ENCODE measurements at places on chromosomes 4 and X.
A peak's percentile ranks its signal among the peaks of the same experiment; 100 is the strongest.

DNA sequence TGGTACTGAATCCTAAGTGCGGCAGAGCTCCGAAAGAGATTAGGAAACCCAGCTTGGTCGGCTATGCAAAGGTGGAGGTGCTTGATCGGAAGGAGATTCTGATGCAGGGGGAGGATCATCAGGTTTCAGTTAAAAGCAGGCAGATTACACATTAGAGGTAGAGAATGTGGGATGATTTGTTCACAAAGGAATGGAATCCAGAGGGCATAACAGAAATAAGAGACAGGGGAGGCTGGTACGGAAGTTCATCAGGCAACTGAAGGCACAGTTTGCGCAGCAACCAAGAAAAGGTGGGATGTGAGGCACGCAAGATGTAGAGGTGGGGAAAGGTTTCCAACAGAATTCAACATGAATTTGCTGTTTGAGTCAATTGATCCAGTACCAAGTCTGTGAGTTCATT is 424 bp upstream of the ZNF330 start:
- peaks cover 7% of the 10 kb centered on the region for H3K36me3 ChIP-seq
- DNase-seq = no peak
- peak overlapping the region; percentile 93 for H3K4me3 ChIP-seq
- H3K4me1 ChIP-seq = peaks cover 3% of the 10 kb centered on the region

- H3K36me3 ChIP-seq = no peaks in the 10 kb centered on the region
- no peak overlapping the region for H3K27ac ChIP-seq
- H3K4me1 ChIP-seq = no peaks in the 10 kb centered on the region
- H3K27me3 ChIP-seq = peaks cover 25% of the 10 kb centered on the region
- DNase-seq = peak; percentile 27
Observed at GRCh38 chrX:131854581-131854980, 168.5 kb upstream of the STK26 start.

- no peaks in the 10 kb centered on the region for H3K36me3 ChIP-seq
- no peak overlapping the region for H3K27ac ChIP-seq
- no peak for DNase-seq
- H3K4me3 ChIP-seq = no peak overlapping the region
- no peaks in the 10 kb centered on the region for H3K27me3 ChIP-seq
Observed at GRCh38 chrX:151009582-151009981, 26.4 kb downstream of the HMGB3 start.

GRCh38 chr4:90951037-90951436 is 823.8 kb downstream of the CCSER1 start:
- DNase-seq = no peak
- no peak overlapping the region for H3K27ac ChIP-seq
- no peak overlapping the region for H3K4me3 ChIP-seq
- no peaks in the 10 kb centered on the region for H3K4me1 ChIP-seq
- H3K27me3 ChIP-seq = no peaks in the 10 kb centered on the region

DNA sequence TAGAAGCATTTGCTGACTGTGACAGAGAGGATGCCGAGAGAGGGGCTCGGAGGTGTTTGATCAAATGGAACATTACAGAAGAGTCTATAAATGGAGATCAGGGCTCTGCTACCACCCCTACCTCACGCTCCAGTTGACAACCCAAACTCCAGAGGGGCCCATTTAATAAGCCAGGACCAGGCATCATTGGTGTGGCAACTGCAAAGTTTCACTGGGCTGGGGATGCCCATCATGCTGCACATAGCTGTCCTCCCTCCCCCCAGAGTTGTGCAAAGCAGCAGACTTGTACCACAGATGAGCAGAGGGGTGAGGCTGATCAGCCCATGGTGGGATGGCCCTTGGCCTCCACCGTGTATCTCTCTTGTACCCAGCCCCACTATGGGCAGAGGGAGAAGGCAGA is 38.2 kb upstream of the XPNPEP2 start:
- H3K4me3 ChIP-seq = no peak overlapping the region
- DNase-seq = no peak
- H3K4me1 ChIP-seq = no peaks in the 10 kb centered on the region
- H3K36me3 ChIP-seq = no peaks in the 10 kb centered on the region
- no peak overlapping the region for H3K27ac ChIP-seq

DNA sequence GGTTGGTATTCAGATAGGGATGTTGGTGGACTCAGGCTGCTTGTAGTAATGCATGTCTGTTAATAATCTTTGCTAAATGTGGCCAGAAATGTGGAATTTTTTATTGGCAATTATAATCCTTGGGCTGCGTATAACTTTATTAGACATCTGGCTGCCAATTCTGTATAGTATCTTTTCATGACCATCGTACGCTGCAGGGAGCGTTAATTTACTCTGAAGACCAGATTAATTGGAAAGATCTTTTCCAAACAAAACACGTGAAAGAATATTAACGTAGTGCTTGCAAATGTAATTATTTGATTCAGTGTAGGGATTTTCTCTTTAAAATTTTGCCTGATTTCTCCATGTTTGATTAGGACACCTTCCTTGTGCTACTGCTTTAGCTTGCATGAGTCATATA is 38.8 kb upstream of the FTHL17 start:
- DNase-seq = no peak
- H3K27me3 ChIP-seq = peaks cover 4% of the 10 kb centered on the region
- H3K36me3 ChIP-seq = no peaks in the 10 kb centered on the region
- no peak overlapping the region for H3K4me3 ChIP-seq
- H3K4me1 ChIP-seq = no peaks in the 10 kb centered on the region

GRCh38 chrX:71998836-71999509 is 88.3 kb downstream of the NHSL2 start:
- DNase-seq = peak; percentile 59
- peaks cover 12% of the 10 kb centered on the region for H3K4me1 ChIP-seq
- no peaks in the 10 kb centered on the region for H3K27me3 ChIP-seq
- no peak overlapping the region for H3K27ac ChIP-seq

- no peak overlapping the region for H3K27ac ChIP-seq
- DNase-seq = peak; percentile 15
- H3K27me3 ChIP-seq = no peaks in the 10 kb centered on the region
- no peaks in the 10 kb centered on the region for H3K36me3 ChIP-seq
- no peak overlapping the region for H3K4me3 ChIP-seq
Observed at GRCh38 chrX:5640071-5640470, 588.6 kb downstream of the NLGN4X start.

DNA sequence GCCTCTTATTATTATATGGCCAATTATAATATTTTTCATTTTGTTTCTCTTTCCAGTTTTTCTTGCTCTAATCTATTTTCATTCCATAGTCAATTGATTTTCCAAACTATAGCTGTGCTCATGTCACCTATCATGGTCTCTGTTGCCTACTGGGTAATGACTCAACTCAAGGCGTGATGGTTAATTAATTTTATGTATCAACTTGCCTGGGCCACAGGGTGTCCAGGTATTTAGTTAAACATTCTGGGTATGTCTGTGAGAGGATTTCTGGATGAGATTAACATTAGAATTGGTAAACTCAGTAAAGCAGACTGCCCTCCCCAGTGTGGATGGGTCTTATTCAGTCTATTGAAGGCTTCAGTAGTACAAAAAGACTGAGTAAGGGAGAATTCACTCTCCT is 9.9 kb downstream of the FHIP1A start:
- no peak overlapping the region for H3K27ac ChIP-seq
- no peak overlapping the region for H3K4me3 ChIP-seq
- no peaks in the 10 kb centered on the region for H3K36me3 ChIP-seq
- no peaks in the 10 kb centered on the region for H3K27me3 ChIP-seq
